ENCODE measurements at places on chromosomes 1 and 21.

DNA sequence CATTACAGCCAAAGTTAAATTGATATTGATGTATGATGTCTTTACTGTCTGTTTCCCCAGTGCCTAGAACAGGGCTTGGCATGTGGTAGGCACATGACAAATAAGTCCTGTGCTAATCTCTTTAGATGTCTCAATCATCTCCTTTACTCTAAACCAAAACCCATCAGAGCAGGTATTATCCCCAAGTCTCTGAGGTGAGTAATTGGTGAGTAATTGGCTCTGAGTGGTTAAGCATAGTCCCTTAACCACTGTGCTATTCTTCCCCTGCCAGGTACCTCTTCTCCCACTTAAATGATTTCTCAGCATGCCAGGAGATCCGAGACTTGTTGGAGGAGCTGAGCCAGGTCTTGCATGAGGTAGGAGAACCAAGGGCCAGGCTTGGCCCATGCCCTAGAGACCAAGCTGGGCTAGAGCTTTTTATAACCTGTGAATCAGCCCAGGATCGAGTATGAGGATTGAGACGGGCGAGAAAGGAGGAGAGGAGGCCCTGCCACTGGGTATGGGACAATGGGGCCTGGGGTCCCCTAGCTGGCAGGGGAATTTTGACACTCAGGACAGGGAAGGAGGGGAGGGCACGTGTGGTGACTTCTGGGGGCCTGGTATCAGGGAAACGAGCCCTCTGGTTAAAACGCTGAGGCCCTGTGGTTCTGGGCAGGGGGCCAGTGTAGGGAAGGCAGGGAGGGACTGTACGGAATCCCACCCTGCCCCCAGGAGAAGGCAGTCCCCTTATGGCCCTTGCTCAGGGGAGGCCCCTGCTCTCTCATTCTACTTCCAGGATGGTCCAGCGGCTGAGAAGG is 4.5 kb downstream of the CNKSR1 start:
- no peak for DNase-seq

- DNase-seq = peak; percentile 56
Observed at GRCh38 chr1:62362061-62362917, 43.1 kb upstream of the KANK4 start.

GRCh38 chr1:90322186-90322585 is 327.3 kb downstream of the ZNF326 start:
- no peak for DNase-seq

- DNase-seq = no peak
Observed at GRCh38 chr1:166730299-166730888, 108.9 kb upstream of the POGK start.

GRCh38 chr1:170685166-170685565 is 21.2 kb downstream of the PRRX1 start:
- no peak for DNase-seq

GRCh38 chr1:182888736-182889531 is 49.8 kb downstream of the DHX9 start:
- DNase-seq = no peak

DNA sequence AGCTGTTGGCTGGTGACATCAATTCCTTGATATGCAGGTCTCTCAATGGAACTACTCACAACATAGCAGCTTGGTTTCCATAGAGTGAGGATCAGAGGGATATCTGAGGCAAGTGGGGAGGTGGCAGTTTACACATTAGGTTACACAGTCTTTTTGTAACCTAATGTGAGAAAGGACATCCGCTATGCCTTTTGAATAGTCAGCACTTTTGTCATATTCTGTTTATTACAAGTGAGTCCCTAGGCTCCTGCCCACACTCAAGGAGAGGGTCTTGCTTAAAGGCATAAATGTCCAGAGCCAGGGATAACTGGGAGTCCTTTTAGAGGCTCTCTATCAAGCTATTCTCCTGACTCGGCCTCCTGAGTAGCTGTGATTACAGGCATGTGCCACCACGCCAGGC is 104.2 kb downstream of the KCNK1 start:
- DNase-seq = no peak

DNA sequence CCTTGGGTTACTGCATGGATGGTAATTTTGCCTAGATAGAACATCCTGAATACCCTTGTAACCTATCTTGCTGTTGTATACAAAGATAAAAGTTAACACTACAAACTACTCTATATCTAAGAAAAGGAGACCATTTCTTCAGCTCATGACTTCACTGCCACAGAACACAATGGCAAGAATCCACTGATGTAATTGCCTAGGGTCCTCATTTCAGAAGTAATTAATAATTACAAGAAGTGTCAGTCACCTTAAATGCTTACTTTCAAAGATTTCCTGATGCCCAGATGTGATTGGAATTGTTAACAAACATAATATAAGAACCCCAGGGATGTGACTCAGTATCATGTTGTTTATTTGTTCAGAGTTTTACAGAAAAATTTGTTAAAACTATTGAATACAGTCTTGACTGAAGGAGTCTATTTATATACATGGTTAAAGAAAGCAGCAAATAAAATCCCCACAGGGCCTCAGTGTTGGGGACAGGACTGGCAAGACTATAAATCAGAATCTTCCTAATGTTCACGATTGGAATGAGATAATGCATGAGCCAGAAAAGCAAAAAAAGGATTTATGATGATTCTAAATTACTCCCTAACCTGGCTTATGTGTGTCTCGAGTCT is 83.9 kb downstream of the CRB1 start:
- DNase-seq = no peak

GRCh38 chr1:67273591-67273990 is 34.1 kb upstream of the IL12RB2 start:
- DNase-seq = no peak

GRCh38 chr1:243745356-243745755 is 104.7 kb downstream of the AKT3 start:
- no peak for DNase-seq

GRCh38 chr1:160864173-160864572 is 1.5 kb upstream of the CD244 start:
- no peak for DNase-seq

DNA sequence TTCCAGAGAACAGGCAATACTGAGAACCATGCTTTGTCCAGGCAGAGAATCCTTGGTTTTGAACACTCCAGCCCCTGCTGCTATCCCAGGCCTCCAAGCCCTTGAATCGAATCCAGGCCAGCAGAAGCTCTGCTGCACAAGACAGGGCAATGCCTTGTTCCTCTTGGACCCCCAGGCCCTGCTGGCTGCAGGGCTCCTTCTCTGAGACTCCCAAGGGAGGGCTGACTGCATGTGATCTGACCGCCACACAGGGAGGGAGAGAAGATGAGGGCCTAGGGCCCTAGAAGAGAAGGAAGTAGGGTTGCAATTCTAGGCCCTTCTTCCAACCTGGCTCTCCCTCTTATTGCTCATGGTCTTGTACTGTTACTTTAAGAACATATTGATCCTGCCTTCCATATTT is 160.6 kb upstream of the EDN2 start:
- no peak for DNase-seq

DNA sequence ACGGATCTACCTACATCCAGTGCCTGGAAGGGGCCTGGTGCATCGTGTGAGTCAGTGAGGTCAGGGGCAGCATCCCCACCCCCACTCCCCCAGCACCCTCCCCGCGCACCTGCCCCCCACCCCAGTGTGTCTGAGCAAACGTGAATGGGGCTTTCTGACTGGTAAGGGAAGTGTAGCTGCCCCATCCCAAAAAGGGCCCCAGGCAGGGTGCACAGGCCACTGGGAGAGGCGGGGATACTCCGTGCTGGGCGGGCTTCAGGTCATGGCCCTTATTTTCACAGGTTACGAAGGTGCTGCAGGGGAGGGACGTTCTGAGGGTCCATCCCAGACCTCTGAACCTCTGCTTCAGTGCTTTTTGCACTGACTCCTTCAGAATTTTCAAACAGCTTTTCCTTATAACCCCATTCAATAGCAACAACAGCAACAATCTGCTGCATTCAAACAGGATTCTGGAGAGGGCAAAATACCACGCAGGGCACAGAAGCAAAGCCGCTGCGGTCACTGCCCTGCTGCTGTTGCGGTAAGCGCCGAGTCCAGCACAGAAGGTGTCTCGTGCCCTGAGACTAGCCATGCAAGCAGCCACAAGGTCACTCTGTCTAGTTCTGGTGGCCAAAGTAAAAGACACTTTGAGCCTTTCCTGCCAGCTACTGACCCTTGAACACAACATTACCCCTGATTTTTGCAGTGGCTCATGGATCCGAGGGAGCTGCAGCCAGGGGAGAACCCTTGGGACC is 10.3 kb downstream of the TTC34 start:
- DNase-seq = no peak

DNA sequence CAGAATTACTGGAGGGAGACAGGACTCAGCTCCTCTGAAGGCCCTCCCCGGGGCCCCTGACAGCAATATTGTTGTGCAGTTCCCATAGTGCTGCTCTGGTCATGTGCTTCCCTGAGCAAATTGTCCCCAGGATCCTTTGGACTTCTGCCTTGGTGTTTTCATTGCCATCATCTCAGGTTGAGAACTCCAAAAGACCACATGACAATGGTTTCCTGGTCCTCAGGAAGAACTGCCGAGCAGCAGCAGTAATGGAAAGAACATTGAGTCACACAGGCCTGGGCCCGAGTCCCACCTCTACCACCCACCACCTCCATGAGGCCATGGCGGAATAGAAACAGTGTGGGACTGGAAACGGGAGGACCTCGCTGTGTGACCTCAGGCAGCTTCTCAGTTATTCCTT is 6.3 kb upstream of the CTTNBP2NL start:
- DNase-seq = no peak
